Aorta (tissue), 5 donors: ENCODE measurements at places on chromosomes 7 and 10. TPM values are rescaled to one million over a fixed set of nuclear protein-coding genes. Genes with fewer than 3 reads are reported as not detected.

GRCh38 chr7:103632972-103633371, 187.0 kb upstream of the SLC26A5 start:
- no peak overlapping the region for H3K4me3 ChIP-seq
- no peaks in the 10 kb centered on the region for H3K36me3 ChIP-seq
- H3K27me3 ChIP-seq, result peaks cover 4% of the 10 kb centered on the region
- no peak for DNase-seq
- no peaks in the 10 kb centered on the region for H3K4me1 ChIP-seq

Gene GIMAP7
- total RNA-seq, result 41.8 TPM

DNA sequence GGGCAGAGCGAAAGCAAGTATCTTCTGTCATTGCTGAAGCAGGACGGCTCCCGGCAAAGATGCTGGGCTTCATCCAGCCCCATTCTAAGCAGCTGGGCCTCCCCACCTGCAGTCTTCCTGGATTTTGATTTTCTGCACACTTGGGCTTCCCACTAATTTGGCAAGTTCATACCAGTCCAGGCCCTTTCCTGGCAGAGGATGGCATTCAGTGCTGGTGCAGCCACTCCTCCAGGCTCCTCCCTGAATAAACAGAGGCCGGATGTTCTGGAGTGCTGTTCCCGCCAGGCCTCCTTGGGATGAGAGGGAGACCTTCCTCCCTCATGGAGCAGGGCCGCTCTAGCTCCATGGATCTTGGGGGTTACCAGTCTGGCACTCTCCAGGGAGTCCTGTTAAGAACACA, 3.4 kb downstream of the BAG3 start:
- H3K27me3 ChIP-seq, result no peaks in the 10 kb centered on the region
- peaks cover 10% of the 10 kb centered on the region for H3K4me1 ChIP-seq

GRCh38 chr10:113093188-113094113, 143.4 kb downstream of the TCF7L2 start:
- H3K36me3 ChIP-seq, result no peaks in the 10 kb centered on the region
- H3K4me3 ChIP-seq, result no peak overlapping the region
- no peak overlapping the region for H3K27ac ChIP-seq

Gene ADCYAP1R1
- 1.1 TPM for total RNA-seq

DNA sequence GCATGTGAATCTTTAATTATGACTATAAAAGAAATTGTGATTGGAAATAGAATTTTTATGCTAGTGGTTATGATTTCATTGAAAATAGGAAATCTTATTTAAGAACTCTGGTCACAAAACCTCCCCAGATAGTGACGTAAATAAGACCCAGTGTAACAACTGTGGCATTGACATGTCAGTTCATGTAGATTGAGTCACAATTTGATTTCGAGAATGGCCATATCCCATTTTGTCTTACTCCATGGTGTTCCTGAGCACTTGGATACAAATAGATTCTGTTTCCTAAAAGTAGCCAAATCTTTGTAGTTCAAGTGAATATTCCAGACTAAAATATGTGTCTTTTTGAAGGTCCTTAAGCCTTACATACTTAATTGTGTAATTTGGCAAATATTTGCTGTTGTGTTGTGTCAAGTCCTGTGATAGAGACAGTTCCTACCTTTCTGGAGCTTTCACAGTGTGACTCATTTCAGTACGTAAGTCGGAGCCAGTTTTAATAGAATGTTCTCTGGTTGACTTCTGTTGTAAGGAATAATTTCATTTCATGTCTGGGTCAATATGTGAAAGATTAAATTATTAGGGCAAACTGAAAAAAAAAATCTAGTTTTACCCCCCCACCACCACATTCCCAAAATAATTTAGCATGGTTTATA, 37.1 kb upstream of the TOMM7 start:
- no peak overlapping the region for H3K27ac ChIP-seq
- H3K27me3 ChIP-seq, result no peaks in the 10 kb centered on the region
- peaks cover 9% of the 10 kb centered on the region for H3K4me1 ChIP-seq
- peaks cover 7% of the 10 kb centered on the region for H3K36me3 ChIP-seq
- no peak overlapping the region for H3K4me3 ChIP-seq

DNA sequence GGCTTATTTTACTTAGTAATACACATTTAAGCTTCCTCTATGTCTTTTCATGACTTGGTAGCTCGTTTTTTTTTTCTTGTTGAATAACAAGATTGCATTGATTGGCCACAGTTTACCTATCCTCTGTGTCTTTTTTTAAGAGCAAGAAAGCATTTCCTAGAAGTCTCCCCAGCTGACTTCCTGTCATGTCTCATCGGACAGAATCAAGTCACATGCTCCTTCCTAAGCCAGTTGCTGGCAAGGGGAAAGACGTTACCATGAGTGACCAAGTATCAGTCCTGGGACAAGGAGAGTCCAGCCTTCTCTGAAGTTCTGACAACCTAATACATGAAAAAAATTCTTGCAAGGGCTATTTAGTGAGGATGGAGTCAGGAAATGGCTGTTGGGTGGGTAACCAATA, 24.9 kb upstream of the SFRP5 start:
- H3K36me3 ChIP-seq, result no peaks in the 10 kb centered on the region
- no peaks in the 10 kb centered on the region for H3K27me3 ChIP-seq
- no peak overlapping the region for H3K27ac ChIP-seq
- H3K4me3 ChIP-seq, result no peak overlapping the region
- no peaks in the 10 kb centered on the region for H3K4me1 ChIP-seq
- no peak for DNase-seq

Gene ARPC1B
- 172 TPM for total RNA-seq

GRCh38 chr10:33196377-33196706, 138.1 kb downstream of the NRP1 start:
- H3K27ac ChIP-seq, result no peak overlapping the region
- H3K4me1 ChIP-seq, result no peaks in the 10 kb centered on the region
- no peak overlapping the region for H3K4me3 ChIP-seq

Gene TSPAN12
- 14.3 TPM for total RNA-seq

DNA sequence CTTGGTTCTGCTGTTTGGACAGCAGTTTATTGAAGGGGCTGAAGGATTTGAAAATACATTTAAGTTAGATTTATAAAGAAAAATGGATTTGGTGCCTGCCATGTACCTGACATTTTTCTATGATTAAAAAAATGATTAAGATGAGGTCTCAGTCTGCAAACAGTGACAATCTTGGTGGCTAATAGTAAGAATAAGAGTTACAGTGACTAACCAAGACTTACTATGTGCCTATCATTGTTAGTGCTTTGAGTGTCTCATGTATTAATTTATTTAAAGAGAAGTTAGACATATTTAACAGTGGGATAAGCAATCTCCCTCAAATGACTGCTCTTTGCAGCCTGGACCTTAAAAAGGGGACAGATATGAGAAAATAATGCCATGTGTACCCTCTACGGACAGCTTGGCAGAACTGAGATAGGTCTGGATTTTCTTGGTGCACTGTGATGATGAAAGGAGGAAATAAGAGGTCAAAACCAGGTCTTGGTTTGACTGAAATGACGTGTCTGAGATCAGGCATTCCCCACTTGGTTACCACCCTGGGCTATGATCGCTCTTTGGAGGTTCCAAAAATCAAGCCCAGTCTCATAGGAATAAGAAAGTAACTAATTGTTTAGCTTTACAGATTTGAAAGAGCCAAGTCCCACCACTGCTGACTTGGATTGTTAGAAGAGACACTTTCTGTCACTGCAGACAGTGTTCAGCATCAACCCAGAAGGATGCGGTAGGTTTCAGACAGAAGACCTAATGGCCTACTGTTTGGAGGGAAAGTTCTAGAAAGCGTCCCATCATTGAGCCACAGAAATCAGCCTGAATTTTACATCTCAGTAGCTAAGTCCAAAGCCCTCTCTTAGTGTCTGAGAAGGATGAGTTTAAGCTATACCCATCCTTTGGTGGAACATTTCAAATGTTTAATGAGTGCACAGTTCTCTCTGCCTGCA, 2.1 kb downstream of the CASP7 start:
- H3K4me1 ChIP-seq, result no peaks in the 10 kb centered on the region
- no peaks in the 10 kb centered on the region for H3K36me3 ChIP-seq
- no peak overlapping the region for H3K27ac ChIP-seq
- DNase-seq, result no peak
- H3K27me3 ChIP-seq, result no peaks in the 10 kb centered on the region

DNA sequence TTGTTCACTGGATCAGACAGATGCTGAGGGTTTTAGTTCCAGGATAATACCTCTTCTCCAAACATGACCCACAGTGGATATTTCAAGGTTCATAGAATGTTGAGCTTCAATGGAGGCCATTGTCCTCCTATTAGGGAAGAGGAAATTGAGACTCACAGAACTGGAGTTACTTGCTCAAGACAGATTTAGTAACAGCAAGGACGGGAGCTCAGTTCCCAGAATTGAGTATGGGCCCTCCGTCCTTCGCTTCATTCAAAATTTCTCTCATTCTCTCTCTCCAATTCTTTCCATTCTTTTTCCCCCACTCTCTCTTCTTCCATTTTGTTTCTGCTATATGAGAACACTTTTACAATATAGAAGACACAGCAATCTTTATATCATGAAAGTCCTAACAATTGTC, 94.0 kb downstream of the DNAJB9 start:
- no peak overlapping the region for H3K27ac ChIP-seq
- no peak overlapping the region for H3K4me3 ChIP-seq
- no peaks in the 10 kb centered on the region for H3K36me3 ChIP-seq

GRCh38 chr10:102633287-102633686, 11.0 kb upstream of the TRIM8 start:
- H3K27ac ChIP-seq, result no peak overlapping the region
- no peak overlapping the region for H3K4me3 ChIP-seq
- no peaks in the 10 kb centered on the region for H3K4me1 ChIP-seq
- DNase-seq, result peak; percentile 79

- H3K27me3 ChIP-seq, result no peaks in the 10 kb centered on the region
- H3K36me3 ChIP-seq, result no peaks in the 10 kb centered on the region
- peaks cover 2% of the 10 kb centered on the region for H3K4me1 ChIP-seq
- peak overlapping the region; percentile 28 for H3K4me3 ChIP-seq
- peak overlapping the region; percentile 95 for H3K27ac ChIP-seq
These were observed 484 bp downstream of the ZNF438 start for GRCh38 chr10:31031205-31031557.

Gene LRMDA
- 17.9 TPM for total RNA-seq

GRCh38 chr7:6536262-6537260, 14.7 kb downstream of the GRID2IP start:
- H3K4me3 ChIP-seq, result no peak overlapping the region
- no peak overlapping the region for H3K27ac ChIP-seq
- no peak for DNase-seq

- no peak for DNase-seq
- H3K4me3 ChIP-seq, result no peak overlapping the region
- no peaks in the 10 kb centered on the region for H3K27me3 ChIP-seq
- H3K4me1 ChIP-seq, result no peaks in the 10 kb centered on the region
These were observed 77.7 kb upstream of the DIP2C start for GRCh38 chr10:767211-767610.

- no peaks in the 10 kb centered on the region for H3K27me3 ChIP-seq
- H3K27ac ChIP-seq, result no peak overlapping the region
These were observed 214.9 kb upstream of the PPP1R3A start for GRCh38 chr7:114133717-114134116.

Gene KDM7A
- total RNA-seq, result 24.9 TPM

GRCh38 chr7:128167791-128168666, 73.0 kb upstream of the LEP start:
- peak overlapping the region; percentile 5 for H3K4me3 ChIP-seq
- no peak overlapping the region for H3K27ac ChIP-seq
- peaks cover 4% of the 10 kb centered on the region for H3K27me3 ChIP-seq
- H3K36me3 ChIP-seq, result no peaks in the 10 kb centered on the region
- H3K4me1 ChIP-seq, result no peaks in the 10 kb centered on the region

Gene WDR37
- total RNA-seq, result 25.9 TPM

Gene POMZP3
- total RNA-seq, result 13.1 TPM

DNA sequence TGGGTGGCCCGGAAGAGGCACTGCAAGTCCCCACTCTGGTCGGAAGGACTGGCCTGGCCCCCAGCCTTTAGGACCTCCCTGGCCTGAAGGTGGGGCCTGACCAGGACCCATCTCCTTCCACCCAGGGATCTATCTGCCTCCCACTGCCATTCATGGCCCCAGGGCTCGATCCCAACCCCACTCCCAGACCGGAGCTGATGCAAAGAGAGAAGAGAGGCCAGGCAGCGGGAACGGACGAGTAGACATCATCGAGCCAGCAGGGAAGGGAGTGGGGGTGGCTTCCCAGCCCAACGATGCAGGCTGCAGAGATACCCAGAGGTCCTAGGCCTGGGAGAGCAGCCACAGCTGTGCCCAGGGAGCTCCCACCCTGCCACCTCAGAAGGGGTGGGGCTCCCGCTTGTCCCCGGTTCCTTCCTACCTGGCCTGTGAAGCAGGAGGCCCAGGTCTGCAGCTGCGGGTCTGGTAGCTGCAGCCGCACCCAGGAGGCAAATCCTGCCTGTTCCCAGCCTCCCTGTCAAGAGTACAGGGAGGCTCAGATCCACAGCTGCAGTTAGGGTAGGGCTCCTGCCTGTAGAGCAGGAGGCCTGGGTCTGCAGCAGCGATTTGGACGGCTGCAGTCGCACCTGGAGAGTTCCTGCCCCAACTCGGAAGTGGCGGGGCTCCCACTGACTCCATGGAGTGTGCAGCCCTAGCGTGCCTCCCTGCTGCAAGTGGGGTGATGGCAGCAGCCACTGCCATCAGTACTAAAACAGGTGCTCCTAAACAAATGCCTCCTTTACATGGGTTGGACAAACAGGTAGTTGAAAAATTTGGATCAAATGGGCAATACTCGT, 1151.0 kb upstream of the PHF14 start:
- no peak overlapping the region for H3K4me3 ChIP-seq
- H3K27ac ChIP-seq, result no peak overlapping the region
- no peaks in the 10 kb centered on the region for H3K4me1 ChIP-seq
- H3K27me3 ChIP-seq, result no peaks in the 10 kb centered on the region
- H3K36me3 ChIP-seq, result no peaks in the 10 kb centered on the region
